Epithelial cell of prostate (primary cell): ENCODE measurements at places on chromosomes 11 and 22.

GRCh38 chr11:108524422-108524821 lies 26.2 kb upstream of the POGLUT3 start:
- DNase-seq, result no peak

DNA sequence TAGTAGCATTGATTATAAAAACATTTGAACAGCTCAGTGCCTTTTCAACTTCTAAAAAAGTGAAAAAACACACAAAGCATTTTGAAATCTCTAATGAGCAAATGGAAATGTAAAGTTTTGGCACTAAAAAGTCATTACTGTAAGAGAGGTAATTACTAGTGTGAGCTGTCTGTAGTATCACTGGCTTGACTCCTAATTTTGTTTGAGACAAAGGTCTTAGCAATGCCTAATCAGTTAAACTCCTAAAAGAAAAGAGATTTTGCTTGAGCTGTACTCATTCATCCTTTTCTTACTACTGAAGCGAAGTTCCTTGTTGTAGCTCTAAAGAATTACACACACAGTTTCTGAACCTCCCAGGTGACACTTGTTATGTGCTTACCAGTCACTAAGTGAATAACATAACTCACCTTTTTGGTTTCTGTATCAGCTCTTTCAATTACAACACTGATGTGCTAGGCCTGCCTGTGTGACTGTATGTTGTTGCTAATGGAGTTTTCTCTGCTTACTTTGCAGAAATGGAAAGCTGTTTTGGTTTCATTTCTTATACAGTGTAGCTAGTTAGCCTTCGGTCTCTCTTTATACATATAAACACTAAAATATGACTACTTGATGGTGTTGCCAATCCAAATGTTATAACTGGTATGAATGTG lies 924.4 kb upstream of the TENM4 start:
- no peak for DNase-seq

DNA sequence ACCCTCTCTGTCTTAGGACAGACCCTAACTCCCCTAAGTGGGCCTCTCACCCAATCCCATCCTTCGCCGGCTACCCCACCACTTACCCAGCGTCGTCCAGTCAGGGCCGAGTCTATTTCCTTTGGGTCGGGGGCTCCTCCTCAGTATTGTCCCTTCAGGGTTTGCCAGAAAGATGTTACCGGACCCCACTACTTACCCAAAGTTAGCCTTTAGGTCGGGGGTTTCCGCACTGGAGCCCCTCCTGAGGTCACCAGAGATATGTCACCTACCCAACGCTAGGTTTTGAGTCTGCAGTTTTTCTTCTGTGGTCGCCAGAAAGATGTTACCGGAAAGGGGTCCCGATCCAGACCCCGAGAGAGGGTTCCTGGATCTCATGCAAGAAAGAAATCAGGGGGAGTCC lies 17.9 kb upstream of the B4GALNT4 start:
- no peak for DNase-seq

- no peak for DNase-seq
These were observed 34.1 kb upstream of the IL18BP start for GRCh38 chr11:71964641-71965040.

DNA sequence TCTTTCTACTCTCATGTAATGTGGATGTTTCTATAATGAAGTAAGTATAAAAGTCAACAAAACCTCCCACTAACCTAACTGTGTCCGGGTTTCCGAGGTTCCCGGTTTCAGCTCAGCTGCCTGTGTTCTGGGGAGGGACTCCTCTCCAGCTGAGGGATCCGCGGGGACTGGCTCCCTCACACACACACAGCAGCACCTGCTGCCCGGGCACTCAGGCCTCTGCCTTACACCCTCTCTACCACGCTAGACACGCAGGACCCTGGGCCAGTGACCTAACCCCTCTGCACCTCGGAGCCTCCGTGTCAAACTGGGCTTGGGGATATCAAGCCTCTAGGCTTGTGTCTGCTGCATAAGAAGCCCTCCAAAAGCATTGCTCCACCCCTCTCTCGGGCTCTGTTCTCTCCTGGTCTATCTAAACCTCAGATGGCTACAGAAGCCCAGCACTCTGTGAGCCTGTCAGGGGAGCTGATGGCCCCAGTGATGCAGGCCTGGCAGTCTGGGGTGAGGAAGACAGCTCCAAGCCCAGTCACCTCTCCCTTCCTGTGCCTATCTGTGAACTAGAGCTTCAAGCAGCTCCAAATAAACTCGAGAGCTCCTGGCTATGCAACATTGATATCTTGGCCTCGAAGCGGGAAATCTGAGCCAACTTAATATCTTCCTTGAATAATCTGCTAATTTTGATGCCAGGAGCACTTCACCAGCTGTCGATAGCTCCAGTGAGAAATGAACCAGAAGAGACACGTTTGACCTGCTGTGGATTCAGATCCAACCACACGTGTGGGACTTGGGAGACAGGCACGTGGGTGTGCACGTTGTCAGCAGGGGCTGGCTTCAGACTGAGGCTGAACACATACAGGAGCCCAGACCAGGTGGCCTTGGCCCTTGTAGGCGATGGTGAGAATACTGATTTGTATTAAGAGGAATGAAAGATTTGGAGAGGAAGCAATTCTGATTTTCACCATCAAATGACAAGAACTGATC lies 232.7 kb upstream of the B3GAT1 start:
- DNase-seq, result no peak

GRCh38 chr11:34242037-34242625 lies 115.7 kb downstream of the ABTB2 start:
- no peak for DNase-seq

GRCh38 chr22:39877079-39877845 lies 16.3 kb downstream of the ENTHD1 start:
- DNase-seq, result no peak

DNA sequence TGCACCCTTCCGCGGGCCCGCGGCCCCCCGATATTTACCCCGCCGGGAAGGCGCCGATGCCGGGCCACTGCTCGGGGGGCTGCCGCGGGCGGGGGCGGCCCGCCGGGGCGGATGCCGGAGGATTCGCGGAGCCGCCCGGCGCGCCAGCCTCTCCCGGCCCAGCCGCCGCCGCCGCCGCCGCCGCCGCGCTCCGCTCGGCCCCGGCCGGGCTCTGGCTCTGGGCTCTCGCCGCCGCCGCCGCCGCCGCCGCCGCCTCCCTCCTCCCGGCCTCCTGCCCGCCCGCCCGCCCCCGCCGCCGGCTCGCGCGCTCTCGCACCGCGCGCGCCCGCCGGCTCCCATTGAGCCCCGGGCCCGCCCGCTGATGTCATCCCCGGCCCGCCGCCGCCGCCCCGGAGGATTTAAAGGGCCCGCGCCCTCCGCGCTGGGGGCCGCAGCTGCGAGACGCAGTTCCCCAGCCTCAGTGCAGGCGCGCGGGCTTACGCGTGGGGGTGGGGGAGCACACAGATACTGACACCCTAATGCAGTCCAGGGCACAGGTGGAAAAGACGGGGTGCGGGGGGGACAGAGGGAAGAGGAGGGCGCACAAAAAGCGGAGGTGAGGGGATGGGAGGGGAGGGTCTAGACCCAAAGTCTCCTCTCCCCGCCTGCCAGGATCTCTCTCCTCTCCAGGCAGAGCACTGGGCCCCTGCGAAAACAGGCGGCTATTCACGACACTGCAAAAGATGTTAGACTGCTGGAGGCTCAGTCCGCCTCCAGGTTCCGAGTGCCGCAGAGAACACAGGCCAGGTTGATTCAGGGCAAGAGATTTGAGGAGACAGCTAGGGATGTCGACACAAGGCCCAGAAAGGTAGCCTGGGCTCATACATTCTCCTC lies at the start of gene CSNK1E:
CSNK1E (minus strand) TSS at position 312 of the 873 bp plus-strand sequence. CDS start 3,276 bp downstream, outside the sequence.
- no peak for DNase-seq

DNA sequence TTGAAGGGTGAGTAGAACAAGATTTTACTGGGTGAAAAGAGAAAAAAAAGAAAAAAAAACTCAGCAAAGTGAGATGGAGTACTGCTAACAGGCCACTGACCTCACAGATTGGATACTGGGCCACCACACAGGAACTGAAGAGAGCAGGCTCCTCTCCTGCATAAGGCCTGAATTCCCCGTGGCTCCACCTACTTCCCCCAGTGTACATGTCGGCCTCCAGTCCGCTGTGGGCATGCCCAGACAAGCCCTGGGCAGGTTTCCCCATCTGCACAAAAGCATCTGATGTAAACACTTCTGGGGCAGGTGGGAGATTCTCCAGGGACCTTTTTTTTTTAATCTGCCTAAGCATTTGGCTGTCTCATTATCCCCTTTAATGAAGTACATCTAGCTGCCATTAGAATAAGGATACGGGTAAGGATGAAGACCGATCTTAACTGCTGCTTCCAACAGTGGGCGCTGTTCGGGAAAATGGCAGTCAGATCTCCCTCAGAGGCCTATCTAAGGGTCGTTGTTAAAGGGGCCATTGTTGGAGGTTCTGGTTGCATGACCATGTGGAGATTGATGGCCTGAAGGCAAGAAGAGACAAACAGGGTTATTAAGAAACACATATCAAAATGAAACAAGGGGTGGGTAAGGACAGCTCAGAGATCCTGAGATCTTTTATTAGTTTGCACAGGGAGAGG lies 48.5 kb downstream of the MS4A13 start:
- DNase-seq, result peak; percentile 10

DNA sequence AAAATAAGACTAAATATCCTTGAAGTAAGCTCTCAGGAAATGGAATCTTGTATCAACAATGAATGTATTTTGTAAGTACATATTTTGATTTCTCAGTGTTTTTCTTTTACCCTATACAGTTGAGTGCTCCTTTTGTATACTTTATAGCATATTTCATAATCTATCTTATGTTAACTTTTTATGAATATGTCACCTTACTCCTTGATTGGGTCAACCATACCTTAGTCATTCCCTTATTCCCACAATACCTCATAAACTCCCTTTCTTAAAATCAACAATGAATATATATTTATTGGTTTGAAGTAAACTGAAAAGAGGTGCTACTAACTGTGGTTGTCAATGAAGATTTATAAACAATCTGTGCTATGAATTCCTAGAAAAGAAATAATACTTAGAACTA lies 686.2 kb downstream of the METTL15 start:
- DNase-seq, result no peak

DNA sequence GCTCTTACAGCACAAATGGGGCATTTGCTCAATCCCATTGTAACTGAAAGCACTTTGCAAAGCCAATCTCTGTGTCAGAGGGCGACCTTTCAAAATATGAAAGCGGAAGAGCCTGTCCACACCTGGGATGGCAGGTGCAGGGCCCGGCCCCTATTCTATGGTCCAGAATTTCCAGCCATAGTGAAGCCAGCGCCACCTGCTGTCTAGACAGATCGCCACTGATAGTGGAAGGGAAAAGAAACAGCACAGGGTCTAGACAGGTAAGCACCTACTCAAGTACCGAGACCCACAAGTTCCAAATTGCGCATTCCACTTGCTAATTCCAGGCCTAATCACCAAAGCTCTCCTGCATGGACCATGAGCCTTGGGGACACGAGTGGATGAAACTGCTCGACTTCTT lies 141.4 kb downstream of the NTM start:
- no peak for DNase-seq

- DNase-seq, result no peak
These were observed 1.1 kb upstream of the RPLP2 start for GRCh38 chr11:808427-809286.

DNA sequence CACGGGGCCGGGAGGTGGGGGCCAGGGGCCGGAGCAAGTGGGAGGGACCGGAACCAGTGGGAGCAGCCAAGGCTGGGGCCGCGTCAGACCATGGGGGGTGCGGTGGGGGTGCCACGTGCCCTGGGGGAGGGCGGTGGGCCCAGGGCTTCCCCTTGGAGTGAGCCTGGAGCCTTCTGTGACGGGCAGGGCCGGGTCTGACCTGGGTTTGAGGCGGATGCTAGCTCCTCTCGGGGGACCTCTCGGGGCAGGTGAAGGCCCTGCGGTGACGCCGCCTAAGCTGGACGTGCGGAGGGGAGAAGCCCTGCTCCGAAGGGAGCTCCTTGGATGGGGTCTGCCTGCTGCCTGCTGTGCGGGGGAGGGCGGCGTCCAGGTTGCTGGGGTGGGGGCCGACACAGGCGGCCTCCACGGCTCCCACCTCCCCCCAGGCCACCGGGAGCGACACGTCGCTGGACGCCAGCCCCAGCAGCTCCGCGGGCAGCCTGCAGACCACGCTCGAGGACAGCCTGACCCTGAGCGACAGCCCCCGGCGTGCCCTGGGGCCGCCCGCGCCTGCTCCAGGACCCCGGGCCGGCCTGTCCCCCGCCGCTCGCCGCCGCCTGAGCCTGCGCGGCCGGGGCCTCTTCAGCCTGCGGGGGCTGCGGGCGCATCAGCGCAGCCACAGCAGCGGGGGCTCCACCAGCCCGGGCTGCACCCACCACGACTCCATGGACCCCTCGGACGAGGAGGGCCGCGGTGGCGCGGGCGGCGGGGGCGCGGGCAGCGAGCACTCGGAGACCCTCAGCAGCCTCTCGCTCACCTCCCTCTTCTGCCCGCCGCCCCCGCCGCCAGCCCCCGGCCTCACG lies 115.0 kb downstream of the CACNA1I start:
- no peak for DNase-seq

DNA sequence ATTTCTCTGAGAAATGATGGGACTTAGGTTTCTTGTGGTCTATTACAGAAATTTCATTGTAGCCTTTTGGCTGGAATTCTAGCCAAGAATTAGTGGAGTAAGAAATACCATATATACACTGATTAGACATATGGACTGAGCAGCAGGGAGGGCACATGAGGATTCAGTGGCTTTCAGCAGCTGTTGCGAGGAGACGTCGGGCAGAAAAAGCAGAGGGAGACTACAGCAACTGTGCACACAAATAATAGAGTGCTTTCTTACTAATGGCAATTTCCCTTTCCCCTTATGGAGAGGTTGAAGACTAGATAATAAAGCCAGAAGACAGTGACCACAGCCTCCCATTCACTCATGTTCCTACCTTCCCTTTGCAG lies 35.4 kb upstream of the CCDC34 start:
- no peak for DNase-seq

DNA sequence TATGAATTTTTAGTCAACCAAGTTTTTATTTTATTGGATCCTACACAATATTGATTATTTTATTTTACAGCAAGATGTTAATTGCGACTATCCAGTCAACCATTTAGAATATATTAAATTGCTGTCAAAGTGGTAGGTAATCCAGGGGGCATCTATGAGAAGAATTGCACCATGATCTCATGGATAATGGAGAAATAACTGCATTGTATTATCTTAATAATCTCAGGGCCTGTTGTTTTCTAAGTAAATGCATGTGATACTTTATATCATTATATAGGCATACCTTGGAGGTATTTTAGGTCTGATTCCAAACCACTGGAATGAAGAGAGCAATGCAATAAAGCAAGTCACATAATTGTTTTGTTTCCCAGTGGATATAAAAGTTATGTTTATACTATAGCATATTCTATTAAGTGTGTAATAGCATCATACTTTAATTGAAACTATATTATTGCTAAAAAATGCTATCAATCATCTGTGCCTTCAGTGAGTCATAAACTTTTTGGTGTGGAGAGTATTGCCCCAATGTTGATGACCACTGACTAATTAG lies 595.4 kb upstream of the CHORDC1 start:
- DNase-seq, result no peak

GRCh38 chr22:28743852-28744251 lies 2.0 kb downstream of the HSCB start:
- no peak for DNase-seq
